ENCODE measurements at places on chromosomes 7 and 10.

DNA sequence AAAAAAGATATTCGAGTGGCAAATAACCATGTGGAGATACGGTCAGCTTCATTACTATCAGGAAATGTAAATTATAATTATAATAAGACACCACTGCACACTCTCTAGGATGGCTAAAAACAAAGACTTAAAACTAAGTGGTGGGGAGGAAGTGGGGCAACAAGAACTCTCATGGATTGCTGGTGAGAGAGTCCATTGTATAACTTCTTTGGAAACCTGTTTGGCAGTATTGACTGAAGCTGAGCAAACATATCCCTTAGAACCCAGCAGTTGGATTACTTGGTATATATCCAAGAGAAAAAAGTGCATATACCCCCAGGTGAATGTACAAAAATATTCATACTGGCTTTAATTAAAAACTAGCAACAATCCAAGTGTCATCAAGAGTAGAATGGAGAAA lies 133.7 kb upstream of the CTBP2 start:
- no peak for DNase-seq

DNA sequence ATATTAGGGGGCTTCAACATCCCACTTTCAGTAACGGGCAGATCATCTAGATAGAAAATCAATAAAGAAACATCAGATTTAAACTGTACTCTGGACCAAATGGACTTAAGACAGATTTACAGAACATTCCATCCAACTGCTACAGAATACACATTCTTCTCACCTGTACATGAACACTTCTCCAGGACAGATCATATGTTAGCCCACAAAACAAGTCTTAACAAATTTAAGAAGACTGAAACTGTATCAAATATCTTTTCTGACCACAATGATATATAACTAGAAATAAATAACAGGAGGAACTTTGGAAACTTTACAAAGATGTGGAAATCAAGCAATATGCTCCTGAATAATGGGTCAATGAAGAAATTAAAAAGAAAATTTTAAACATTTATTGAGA lies 86.7 kb downstream of the MICU1 start:
- no peak for DNase-seq

DNA sequence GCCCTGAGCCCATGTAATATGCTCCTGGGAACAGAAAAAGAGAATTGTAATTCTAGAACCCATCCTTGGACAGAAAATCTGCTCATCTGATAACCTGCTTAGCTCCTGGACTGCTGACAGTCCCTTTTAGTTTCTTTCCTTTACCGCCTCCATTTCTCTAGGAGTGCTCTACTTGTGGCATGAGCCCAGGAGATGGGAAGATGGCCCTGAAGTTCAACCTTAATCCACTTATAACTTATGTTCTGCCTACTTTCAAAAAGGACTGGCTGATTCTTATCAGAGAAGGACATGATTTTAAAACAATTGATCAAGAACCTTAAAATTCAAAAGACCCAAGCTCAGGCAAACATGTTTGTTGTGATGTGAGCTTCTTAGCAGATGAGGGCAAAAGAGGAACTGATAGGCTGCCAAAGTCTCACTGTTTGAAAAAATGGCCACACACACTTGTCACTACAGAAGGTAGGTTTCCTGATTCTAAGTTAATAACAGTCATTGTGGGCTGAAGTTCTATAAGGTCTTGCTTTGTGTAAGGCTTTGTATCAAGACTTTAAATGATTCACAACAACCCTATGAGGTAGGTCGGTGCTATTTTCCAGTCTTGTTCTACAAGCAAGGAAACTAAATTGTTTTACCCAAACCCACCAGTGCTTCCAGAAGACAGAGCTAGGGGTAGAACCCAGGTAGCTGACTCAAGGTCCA lies 94.3 kb upstream of the AFAP1L2 start:
- DNase-seq: no peak

DNA sequence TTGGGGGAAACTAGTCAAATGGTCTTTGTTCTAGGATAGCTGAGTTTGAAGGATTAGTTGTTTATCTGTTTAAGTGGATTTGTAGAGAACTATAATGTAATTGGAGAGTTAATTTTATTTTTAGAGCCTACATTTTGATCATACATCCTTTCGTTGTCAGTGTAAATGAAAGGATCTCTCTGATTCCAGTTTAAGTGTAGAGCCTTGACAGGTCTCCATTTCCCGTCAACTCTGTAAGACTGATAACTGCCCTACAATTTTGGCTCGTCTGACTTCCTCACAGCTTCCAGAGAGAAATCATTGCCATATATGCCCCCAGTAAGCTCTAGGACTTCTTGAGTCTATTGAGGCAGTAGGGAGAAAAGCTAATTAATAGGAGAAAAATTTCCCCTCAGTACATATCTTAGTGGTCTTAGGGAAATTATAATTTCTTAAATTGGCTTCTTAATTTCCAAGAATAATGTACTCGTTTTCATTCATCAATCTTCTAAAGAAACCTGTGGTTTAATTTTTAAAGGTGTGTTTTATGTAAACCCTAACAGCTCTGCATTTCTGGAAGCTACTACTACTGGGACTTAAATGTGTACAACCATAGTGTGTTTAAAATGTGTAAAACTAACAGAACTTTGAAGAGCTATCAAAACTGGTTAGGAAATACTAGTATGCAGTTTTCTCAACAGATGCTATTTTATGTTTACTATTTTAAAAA lies 3.8 kb downstream of the KMT2E start:
- no peak for DNase-seq

GRCh38 chr7:43220250-43220649 lies 107.8 kb downstream of the HECW1 start:
- no peak for DNase-seq

DNA sequence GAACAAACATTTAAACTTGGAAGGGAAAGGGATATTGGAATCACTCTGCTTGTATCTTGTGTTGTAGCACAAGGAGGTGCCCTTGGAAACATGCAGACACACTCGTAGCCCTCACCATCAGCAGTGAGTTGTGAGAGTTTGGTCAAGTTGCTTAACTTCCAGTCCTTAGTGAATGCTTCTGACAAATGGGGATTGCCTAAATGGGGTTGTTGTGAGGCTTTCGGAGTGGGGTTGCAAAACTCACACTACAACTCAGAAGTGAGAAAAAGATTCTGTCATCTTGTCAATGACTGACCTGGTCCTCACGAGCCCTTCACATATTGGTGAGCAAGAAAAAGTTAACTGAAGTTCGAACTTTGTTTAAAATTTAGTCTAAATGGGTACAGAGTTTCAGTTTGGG lies 29.0 kb upstream of the GSDME start:
- DNase-seq: no peak

GRCh38 chr7:139585042-139585441 lies 61.6 kb downstream of the CLEC2L start:
- no peak for DNase-seq

GRCh38 chr7:127821146-127821545 lies 169.2 kb downstream of the SND1 start:
- no peak for DNase-seq

GRCh38 chr10:133438711-133439273 lies 14.4 kb upstream of the SPRN start:
- no peak for DNase-seq
